ENCODE measurements at places on chromosomes 1 and 21.

DNA sequence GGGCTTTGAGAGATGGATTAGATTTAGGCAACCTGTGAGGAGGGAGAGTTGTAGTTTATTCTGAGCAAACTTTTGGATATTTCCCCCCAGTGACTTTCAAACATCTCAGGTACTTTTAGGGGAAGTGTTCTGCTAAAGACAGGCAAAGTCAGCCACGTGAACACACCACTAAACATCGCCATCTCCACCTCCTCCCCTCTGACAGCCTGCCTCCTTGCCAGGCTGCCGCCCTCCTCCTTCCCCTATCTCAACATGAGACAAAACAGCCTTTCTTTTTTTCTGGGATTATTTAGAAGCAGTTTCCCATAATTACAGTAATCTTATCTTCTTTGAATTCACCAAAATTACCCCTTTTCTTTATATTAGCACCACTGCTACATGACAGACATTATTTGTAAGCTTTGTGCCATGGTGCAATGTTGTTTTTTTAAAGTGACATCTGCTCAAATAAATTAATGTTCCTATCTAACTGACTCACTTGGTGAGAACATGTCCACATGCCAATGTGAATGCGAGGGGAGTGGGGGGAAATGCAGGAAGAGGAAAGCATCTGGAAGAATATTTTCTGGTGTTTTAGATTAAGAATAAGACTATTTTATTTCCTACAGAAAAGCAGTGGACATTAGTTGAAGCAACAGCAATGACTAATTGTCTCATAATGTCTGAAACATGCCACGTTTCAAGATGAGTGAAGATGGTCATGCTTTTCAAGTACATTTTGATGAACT, 147.8 kb upstream of the ATP1B1 start:
- no peak for DNase-seq

- no peak for DNase-seq
Observed at GRCh38 chr21:32929633-32930038, 96.1 kb upstream of the OLIG2 start.

DNA sequence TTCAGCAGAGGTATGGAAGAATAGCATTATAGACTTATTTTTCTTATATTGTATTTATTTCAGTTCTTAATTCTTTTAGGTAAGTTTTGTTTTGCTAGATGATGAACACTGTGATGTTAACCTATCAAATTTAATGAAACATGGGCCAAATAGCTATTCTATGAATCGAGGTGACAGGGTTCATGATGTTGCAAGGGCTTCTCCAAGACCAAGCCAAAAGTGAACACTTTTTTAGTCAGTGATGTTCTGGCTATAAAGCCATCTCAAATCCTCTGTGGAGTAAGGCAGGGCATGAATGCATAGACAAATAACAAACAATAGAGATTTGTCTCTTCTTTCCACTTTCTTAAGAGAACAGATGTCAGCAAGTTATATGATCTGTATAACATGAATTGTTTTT, 26.7 kb downstream of the C1orf146 start:
- no peak for DNase-seq

GRCh38 chr1:240174734-240175133, 83.1 kb downstream of the FMN2 start:
- DNase-seq, result no peak

DNA sequence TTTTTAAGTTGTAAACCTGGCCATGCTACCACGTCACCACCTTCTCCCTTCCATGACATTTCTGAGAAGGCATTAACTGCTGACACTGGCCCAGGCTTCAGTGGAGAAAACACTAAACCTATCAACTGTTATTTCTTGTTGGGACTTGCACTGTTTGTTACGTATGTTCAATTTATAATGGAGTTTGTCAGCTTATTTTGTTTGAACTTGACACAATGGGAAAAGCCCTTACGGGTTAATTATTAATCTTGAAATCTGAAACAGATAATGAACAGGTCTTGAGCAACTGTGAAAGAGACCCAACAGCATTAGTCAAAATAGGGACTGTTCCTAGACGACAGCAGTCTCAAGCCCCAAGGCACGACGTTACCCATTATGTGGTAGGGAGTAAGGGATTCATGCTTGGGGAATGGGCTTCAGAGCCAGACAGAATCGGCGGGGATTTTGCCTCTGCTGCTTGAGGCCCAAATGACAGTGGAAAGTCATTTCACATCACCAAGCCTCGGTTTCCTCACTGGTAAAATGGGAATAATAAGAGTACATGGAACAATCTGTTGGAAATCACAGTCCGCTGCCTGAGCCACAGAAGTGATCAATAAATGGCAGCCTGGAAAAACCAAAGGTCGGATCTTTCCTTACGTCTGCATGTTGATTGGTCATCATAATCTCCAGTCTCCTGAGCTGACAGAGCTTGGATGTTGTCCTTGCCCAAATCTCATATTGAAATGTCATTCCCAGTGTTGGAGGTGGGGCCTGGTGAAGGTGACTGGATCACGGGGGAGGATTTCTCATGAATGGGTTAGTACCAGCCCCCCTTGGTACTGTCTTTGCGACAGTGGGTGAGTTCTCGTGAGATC, 44.5 kb downstream of the TIAM1 start:
- DNase-seq, result no peak

DNA sequence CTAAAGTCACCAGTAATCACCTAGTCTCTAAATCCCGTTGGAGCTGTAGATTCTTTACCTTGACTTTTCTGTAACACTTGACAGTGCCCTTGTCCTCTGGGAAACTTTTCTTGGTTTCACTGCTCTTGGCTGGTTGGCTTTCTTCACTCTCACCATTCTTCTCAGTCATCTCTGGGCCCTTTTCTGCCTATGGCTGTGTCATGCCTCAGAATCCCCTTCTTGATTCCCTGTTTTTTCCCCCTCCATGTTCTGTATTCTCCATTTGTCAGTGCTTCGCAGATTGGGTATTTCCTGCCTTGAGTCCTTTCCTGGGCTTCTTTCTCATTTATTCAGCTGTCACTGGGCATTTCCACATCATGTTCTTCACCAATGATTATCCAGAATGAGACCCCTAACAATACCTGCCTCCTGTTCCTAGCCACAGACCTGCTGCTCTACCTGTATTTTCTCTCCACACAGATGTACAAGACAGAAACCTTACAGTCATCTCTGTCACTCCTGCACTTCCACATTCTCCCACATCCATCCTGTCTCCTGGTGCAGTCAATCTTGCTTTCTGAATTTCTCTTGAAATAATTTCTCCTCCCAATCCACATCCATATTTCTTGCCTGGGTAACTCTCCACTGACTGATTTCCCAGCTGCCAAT, 14.7 kb downstream of the UCK2 start:
- DNase-seq, result no peak
